ENCODE measurements at places on chromosomes 1 and 21. TPM values are rescaled to one million over a fixed set of nuclear protein-coding genes. Genes with fewer than 3 reads are reported as not detected.

The OR10Z1 gene
- polyA plus RNA-seq = 0.08 TPM

The C4BPB gene
- 1.0 TPM for polyA plus RNA-seq

The DISP3 gene
- polyA plus RNA-seq = 2.1 TPM

GRCh38 chr1:116886291-116886878 is 23.3 kb upstream of the PTGFRN start:
- DNase-seq = no peak

DNA sequence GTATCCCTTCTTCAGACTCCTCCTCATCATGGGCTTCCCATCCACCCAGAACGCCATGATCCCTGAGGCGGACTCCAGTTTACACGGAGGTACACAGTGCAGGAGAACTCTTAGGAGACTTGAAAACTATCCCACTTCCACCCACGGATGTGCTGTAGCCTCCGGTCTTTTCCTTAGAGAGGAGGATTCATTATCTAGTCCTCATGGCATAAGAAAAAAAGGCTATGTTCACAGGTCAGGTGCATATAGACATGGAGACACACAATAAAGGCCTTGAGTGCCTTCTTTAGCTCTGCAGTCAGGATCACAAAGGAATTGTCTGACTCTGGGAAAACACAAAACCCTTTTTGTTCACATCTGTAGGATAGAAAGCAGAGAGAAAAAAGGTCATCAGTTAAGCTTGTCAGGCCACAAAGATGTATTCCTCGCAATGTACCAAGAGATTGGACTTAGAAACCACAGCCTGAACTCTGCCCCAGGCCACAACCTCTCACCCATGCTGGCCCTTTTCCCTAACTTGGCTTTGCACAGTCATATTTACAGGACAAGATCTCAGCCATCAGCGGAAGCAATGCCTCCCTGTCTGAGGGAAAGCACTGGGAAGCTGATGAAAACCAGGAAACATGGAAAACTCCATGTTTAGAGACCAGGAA is 9.0 kb downstream of the CRP start:
- DNase-seq = no peak

DNA sequence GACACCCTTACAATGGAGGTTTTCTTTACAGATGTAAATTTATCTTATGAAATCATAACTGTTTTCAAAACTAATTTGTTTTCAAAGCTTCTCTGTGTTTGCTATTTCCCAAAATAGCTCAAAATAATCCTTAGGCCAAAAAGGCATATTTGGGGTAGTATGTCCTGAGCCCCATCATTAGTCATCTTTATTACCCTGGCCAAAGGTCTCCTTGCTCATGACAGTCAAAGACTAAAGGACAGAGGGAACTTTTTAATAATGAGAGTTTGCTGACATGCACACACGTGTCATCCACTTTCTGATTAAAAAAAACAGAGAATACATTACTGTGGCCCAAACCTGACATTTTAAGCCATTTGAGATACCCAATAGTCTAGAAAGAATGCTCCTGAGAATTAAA is 221.9 kb upstream of the DUSP10 start:
- no peak for DNase-seq

DNA sequence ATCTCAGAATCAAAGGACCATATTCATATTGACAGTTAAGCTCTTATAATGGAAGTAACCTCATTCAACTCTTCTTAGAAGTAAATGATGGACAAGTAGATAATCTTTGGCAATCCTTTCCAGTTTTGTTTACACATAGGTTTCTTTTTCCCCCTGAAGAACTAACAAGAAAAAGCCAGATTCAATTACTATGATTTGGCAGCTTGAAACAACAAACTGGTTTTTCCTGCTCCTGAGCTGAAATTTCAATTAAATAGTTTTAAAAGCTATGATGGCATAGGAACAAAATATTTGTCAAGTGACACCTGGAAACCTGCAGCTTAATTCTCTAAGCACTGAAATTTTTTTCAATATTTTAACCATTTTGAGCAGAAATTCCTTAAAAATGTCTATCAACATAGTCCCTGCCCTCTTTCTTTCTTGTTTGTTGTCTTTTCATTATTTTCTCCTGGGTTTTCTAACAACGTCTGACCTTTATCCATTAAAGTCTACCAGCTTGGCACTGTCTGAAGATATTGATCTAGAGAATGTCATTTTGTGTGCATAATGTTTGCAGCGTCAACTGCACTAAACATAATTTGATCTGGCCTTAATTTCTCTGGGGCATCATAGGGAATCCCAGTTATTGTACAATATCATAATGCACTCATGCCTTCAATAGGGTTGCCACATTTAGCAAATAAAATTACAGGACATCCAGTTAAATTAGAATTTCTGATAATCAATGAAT is 4.0 kb upstream of the SLC35A3 start:
- no peak for DNase-seq

DNA sequence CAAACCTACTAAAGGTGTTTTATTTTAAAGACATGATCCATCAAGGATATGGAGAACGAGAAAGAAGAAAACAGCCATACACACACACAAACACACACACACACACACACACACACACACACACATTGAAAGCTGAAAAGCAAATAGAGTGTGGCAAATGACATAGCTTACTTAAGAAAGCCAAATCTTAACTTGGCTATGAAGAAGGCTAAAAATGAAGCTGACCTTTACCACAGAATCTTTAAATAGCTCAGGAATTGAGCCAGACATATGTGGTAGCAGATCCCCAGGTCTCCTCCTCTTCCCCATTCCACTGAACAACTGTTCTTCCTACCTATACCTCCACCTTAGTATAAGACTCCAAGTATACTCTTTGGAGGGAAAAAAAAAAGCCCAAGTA is 185.6 kb downstream of the CLEC20A start:
- DNase-seq = no peak
